NCI-H2029 treated with DMSO at 0.1 percent for 48 hours (cell line): ENCODE measurements at places on chromosomes 5 and 9.

GRCh38 chr9:109893241-109893640 lies 113.2 kb downstream of the PALM2AKAP2 start:
- no peak for DNase-seq

DNA sequence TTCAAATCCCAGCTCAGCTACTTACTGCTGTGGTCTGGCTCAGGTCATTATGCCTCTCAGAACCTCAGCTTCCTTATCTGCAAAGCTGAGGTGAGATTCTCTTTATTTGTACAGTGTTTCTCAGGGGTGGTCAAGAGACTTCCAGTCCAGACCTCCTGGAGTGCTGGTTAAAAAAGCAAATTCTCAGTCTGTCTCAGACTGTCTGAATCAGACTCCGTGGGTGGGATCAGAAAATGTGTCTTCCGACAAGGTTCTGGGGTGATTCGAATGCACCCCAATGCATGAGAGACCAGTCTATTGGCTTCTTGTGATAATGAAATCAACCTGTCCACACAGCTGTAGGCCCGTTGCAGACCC lies 137.7 kb upstream of the SMIM23 start:
- no peak for DNase-seq

DNA sequence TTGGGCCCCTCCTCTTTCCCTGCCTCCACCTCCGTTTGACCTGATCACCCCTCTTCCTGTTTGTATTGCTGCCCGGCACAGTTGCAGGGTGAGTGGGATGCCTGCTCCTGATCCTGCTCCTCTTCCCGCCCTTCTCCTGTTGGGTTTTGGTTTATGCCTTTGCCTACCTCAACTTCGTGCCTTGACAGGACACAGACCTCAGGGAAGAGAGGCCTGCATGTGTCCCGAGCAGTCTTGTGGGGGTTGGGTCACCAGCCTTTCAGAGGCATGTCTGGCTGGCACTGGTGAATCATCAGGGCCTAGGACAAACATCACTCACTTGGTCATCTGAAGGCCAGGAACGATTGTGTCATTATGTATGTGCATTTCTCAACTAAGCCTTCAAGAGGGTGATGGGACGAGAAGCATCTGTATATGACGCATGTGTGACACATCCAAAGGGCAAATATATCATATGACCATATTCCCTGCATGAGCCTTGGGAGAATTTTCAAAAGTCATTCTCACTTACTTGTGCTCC lies 56.9 kb downstream of the NPR3 start:
- DNase-seq, result no peak

- no peak for DNase-seq
These were observed 23.5 kb downstream of the NIPSNAP3B start for GRCh38 chr9:104787306-104788015.

GRCh38 chr5:163338-163620 lies 28.0 kb upstream of the LRRC14B start:
- DNase-seq, result no peak

DNA sequence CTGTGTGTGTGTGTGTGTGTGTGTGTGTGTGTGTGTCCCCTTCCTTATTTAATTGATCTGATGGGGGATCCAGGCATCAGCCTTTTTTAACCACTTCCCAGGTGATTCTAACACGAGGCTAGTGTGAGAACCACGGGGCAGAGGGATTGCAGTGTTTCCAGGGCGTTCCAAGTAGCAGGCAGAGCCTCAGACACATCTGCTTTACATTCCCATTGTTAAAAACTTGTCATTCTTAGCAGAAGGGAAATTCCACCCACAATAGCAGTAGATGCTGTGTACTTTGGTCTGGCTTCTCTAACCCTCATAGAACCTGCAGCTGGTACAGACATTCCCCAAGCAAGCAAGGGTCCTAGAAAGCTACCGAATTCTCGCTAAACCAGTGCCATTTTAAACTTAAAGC lies 81.9 kb upstream of the SLC30A5 start:
- DNase-seq, result no peak

DNA sequence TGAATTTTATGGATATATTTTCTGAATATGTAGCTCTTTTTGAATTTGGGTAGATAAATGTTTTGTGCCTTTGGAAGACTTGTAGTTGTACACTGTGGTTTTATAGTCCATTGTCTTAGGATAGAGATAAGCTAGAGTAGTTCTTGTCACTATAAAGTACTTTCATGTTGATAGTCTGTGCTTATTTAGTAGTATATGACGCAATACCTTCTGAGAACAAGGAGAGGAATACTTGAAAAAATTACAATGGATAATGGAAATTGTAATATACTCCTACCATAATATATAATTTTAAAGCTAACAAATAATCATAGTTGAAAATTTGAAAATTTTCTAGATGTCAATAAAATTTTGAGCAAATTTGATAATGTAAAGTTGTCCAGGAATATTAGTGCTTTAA lies 664.0 kb downstream of the TLE4 start:
- DNase-seq, result no peak
